ENCODE measurements at places on chromosomes 6 and 20.

- no peak for DNase-seq
Observed at GRCh38 chr20:52964131-52964530, 8.0 kb upstream of the TSHZ2 start.

DNA sequence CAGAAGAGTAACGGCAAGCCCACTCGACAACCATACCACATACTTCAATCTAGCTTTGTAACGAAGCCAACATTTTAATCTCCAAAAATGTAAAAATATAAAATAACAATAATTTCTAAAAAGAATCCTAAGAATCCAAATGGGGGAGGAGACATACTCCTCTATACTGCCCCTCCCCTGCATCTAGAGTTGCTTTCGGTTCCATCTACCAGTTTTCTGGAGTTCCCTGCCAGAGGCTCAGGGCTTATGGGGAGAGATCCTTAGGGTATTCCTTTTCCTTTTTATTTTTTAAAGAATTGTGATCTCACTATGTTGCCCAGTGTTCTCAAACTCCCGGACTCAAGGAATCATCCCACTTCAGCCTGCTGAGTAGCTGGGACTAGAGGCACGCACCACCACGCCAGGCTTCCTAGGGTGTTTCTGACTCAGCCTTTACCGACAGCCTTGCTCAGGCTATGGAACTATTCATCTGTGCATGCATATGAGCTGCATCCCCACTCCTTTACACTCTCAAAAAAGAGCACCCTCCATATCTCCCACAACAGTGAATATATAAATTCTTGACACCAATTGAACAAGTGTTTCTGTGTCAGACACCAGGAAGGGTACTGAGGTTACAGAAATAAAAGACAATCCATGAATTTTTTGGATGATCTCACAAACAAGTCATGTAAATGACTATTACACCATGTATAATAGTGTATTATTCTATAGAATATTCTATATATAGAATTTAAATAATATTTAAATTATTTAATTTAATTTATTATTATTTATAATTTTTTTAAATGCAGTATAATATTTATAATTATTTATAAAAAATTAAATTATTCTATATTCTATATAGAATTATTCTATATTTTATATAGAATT lies 40.7 kb upstream of the UBR2 start:
- DNase-seq: no peak

- DNase-seq: no peak
Observed at GRCh38 chr20:12554426-12554825, 454.3 kb upstream of the SPTLC3 start.

DNA sequence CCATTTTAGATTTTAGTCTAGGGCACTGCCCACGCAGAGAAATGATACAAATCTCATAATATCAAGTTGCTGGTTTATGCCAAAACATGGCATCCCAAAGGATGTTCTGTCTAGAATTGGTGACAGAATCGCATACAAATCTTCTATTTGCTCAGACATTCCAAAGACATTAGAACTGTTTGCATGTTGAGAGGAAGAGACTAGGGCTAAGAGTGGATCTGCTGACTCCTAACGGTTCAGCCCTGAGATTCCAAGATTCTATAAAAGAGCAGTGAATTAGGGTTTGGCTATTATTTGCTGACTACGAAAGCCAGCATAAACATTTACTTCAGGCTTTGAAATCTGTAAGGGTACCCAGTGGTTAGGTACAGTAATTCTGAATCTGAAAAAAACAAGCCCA lies 3.6 kb downstream of the EPB41L2 start:
- no peak for DNase-seq

- DNase-seq: no peak
Observed at GRCh38 chr20:18533491-18533890, 25.8 kb downstream of the SEC23B start.

GRCh38 chr20:16641511-16642023 lies 68.3 kb upstream of the KIF16B start:
- DNase-seq: no peak

- DNase-seq: no peak
Observed at GRCh38 chr6:3119040-3119723, 671 bp downstream of the BPHL start.

All from NCI-H1436 (cell line).